ENCODE measurements at places on chromosomes 11 and 22. TPM values are rescaled to one million over a fixed set of nuclear protein-coding genes. Genes with fewer than 3 reads are reported as not detected.

DNA sequence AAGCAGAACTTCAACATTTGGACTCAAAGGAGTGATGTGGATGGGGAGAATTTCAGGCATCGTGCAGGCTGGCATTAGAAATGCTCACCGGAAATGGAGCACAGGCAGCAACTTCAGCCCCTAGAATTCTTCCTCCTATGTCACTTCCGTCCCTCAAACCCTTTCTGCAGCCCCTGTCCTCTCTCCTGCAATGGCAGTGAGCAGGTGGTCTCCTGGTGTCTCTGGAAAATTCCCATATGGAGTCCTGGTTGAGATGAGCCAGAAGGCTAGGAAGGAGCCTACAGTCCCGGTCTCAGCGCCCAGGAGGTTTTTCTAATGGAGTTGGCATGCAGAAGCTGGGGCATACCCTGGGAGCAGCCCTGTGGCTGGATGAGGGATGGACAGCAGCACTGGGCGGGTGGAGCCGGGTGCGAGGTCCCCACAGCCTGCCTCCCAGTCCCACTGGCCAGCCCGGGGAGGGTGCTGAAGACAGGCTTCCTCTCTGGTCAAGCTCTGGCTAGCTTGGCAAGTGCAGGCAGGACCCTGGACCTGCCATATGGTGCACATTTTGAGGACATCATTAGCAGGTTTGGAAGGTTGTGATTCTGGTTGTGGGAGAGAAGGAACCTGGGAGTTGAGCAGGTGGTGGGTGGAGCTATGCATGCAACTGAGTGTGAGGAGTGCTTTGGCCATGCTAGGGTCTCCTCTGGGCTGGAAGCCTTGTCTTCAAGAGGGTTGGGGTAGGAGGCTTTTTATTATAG lies 59.8 kb upstream of the B3GAT1 start:
- DNase-seq = no peak

- DNase-seq = no peak
These were observed 770 bp upstream of the TSG101 start for GRCh38 chr11:18527512-18527911.

GRCh38 chr11:69409812-69410645 lies 71.4 kb upstream of the LINC01488 start:
- peak; percentile 46 for DNase-seq

GRCh38 chr11:104531075-104531474 lies 367.1 kb upstream of the PDGFD start:
- DNase-seq = no peak

- DNase-seq = no peak
These were observed 78.1 kb downstream of the TP53I11 start for GRCh38 chr11:44872556-44872955.

- no peak for DNase-seq
These were observed 5.9 kb upstream of the C11orf91 start for GRCh38 chr11:33706546-33706945.

DNA sequence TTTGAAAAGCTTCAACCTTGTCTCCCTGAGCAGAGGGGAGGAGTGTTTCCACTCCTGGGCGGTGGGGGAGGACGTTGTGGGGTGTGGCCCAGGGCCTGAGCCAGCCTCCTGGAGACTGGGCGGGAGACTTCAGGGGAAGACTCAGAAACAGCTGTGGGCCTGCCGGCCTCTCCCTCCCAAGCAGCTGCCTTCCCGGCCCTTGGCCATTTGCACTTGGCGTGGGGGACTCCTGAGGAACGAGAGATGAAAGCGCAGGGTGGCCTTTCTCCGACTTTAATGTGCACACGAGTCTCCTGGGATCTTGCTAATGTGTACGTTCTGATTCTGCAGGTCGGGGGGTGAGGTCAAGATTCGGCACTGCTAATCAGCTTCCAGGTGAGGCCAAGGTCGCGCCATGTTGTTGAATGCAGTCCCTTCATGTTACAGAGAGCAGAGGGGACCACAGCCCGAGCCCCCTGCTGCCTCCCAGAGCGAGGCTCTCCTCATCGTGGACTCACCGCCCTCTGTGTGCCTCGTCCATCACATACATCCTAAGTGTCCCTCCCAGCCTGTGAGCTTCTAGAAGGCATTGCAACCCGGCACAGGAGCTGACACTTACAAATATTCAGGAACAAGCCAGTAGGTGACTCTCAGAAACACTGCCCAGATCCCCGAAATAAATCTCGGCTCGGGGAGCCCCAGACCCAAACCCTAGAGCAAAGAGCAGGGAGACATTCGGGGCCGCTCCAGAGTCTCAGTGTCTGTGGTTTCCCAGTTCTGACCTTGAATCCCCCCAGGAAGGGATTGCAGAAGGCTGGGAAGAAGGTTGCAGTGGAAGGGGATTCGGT lies 7.7 kb downstream of the LIF start:
- DNase-seq = peak; percentile 79

- DNase-seq = no peak
These were observed 50.3 kb downstream of the CHRDL2 start for GRCh38 chr11:74680703-74681531.

DNA sequence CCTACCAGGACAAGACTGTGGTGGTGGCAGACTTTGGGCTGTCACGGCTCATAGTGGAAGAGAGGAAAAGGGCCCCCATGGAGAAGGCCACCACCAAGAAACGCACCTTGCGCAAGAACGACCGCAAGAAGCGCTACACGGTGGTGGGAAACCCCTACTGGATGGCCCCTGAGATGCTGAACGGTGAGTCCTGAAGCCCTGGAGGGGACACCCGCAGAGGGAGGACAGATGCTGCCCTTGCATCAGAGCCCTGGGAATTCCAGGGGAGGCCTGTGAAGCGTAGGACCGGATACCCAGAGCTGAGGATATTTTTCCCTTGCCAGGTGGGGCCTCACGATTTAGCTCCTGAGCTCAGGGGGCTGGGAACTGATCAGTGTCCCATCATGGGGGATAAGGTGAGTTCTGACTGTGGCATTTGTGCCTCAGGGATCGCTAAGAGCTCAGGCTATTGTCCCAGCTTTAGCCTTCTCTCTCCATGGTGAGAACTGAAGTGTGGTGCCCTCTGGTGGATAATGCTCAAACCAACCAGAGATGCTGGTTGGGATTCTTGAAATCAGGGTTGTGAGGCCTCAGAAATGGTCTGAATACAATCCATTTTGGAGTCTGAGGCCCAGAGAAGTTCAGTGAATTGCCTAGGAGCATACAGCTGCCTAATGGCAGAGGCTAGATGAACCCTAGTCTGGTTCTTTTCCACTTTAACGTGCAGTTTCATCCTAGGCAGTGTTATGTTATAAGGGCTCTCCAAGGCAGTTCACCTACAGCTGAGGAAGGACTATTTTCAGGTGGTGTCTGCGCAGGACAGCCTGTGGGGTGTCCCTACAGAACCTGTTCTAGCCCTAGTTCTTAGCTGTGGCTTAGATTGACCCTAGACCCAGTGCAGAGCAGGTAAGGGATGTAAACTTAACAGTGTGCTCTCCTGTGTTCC lies 19.5 kb downstream of the PIK3IP1 start:
- DNase-seq = peak; percentile 74

DNA sequence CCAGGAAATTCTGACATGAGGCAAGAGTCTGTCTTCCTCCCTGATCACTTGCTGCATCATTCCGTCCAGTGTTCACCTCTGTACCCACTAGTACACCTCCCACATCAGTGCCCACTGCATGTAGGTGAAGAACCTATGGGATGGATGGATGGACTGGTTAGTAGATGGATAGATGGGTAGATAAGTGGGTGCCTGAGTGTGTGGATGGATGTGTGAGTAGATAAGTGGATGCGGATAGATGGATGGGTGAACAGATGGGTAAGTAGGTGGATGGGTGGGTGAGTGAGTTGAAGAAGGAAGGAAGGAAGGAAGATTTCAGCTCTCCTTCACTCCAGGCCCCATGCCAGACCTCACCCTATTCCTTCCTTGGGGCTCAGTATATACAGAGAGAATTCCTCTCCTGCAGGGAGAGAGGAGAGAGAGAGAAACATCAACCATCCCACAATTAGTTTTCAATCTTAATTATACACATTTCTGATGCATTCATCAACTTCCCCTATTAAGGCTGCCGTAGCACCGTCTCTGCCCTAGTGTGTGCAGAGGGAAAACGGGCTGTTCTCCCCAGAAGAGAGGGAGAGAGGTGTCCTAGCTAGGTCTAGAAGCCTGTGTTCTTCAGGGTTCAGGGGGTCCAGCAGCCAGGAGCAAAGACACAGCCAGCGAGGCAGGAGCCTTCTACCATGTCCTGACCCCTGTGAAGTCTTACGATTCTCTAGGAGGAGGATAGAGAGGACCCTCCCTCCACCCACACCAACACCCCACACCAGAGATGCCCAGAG lies 125.3 kb downstream of the BUD13 start:
- DNase-seq = no peak

DNA sequence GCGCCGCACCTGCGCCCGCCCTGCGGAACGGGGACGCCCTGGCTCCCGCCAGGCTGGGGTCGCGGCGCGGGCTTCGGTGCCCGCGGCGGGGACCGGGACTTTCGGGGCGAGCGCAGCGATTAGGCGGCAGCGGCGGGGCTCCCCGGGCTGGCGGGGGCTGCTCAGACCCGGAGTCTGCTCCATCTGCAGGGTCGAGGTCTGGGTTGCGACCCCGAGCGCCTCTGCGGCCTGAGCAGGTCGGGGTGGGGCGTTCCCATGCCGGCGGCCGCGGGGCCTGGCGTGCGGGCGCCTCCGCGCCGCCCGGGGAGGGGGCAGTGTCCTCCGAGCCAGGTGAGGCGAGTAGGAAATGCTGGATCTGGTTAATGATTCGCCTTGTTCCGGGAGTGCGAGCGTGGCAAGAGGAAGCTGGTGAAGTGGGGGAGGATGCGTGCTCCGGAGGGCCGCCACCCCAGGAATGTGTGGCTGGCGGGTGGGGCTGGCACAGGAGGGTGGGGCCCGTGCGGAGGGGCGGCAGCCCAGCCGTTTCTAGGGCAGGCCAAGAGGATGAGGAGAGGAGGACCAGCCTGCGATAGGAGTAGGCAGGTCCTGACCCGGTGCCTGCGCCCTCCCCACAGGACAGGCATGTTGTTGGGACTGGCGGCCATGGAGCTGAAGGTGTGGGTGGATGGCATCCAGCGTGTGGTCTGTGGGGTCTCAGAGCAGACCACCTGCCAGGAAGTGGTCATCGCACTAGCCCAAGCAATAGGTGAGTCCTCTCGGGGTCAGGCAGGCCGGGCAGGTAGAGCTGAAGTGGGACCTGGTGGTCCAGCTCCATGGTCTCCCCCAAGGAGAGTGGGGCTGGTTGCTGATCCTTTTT lies 606 bp downstream of the RASSF7 start:
- DNase-seq = no peak

GRCh38 chr22:32016081-32016480 lies 27.0 kb upstream of the SLC5A1 start:
- no peak for DNase-seq

DNA sequence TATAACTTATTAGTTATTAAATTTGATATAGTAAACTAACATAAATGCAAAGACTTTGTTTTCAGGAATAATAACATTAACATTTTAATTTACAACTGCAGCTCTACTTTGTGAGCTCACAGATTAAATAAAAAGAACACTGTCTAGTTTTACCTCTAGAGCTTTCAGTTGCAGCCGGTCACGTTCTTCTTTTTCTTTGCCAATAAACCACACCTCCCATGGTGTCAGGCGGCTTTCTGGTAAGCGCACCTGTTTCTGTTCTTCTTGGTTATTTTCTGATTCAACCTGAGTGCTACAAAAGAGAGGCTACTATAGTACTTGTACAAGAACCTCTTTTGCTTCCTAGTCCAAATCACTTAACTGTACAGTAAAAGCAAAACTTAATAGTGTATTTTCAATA lies 5.8 kb downstream of the CCDC34 start:
- no peak for DNase-seq

DNA sequence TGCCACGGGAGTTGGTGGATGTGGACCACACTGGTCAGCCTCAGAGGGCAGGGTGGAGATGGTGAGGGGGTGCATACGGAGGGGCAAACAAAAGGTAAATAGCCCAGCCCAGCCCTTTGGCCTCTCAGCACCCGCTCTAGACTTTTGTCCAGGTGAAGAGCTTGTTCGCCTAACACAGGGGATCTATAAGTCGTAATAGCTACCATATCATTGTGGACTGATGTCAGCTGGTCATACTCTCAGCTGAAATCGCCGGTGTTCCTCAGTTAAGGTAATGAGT lies 27.0 kb upstream of the TREH start:
- no peak for DNase-seq

GRCh38 chr11:12784987-12785386 lies 110.8 kb downstream of the TEAD1 start:
- DNase-seq = no peak

GRCh38 chr11:117180661-117181585 lies 2.4 kb downstream of the SIDT2 start:
- peak; percentile 92 for DNase-seq

DNA sequence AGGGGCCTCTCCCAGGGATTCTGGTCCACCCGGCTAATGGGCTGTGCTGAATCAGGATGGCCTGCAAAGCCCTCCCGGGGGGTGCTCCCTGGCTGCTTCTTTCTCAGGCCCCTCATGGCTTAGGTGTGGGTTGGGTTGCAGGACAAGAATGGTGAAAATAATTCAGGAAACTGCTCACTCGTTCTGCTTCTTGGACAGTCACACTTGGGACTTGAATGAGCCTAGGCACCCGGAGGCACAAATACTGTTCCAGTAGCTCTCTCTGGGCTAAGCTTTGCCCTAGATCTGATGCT lies 83.2 kb downstream of the TRIM29 start:
- DNase-seq = no peak

GRCh38 chr22:48370508-48371325 lies 1457.0 kb downstream of the BRD1 start:
- DNase-seq = peak; percentile 28

DNA sequence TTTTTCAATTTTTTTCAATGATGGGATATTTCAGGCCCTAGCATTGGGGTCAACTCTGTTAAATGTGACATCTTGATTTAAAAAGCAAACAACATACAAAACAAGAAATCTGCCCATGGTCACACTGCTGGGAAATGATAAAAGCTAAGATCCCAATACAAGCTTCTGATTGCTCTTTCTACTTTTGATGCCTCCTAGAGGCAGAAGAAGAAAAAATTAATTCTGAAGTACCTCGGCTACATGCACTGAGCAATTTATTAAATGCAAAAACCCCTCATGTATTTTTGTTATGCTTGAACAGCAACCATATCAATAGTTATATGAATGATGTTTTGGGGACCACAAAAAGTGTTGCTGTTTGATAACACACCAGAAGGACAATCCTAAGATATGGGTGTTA lies 342.1 kb upstream of the NARS2 start:
- DNase-seq = no peak

DNA sequence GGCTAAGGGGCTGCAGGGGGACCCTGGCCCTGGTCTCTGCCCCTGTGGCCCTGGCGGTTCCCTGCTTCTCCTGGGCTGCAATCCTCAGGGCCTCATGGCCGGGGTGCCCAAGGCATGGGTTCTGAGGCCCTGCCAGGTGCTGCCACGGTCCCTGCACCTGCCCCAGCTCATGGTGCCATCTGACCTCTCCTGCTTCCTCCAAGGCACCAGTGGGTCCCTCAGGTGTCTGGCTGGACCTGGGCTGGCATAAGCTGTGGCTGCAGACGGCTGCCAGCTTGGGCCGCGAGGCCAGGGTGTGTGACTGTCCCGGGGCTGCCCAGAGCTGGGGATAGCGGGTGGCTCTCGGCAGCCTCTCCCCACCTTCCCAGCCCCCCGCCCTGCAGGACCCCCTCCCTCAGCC lies 2.0 kb downstream of the INS start:
- no peak for DNase-seq

Gene OR5J2
- total RNA-seq = not detected

Gene SGSM1
- total RNA-seq = 3.6 TPM

Gene WNT7B
- total RNA-seq = not detected

Gene PRRG4
- 2.1 TPM for total RNA-seq

Gene RANBP1
- 154 TPM for total RNA-seq

Gene RAB36
- total RNA-seq = 4.6 TPM

Gene UBQLN3
- total RNA-seq = 1.1 TPM

Gene MS4A12
- not detected for total RNA-seq

Gene UPK3A
- not detected for total RNA-seq

Gene OR52E6
- not detected for total RNA-seq

Gene SYTL2
- 9.0 TPM for total RNA-seq

Gene CBLIF
- total RNA-seq = not detected

Gene GLYAT
- total RNA-seq = not detected
